NCI-H1417 treated with DMSO at 0.1 percent for 48 hours (cell line): ENCODE measurements at places on chromosomes 13 and 19.

DNA sequence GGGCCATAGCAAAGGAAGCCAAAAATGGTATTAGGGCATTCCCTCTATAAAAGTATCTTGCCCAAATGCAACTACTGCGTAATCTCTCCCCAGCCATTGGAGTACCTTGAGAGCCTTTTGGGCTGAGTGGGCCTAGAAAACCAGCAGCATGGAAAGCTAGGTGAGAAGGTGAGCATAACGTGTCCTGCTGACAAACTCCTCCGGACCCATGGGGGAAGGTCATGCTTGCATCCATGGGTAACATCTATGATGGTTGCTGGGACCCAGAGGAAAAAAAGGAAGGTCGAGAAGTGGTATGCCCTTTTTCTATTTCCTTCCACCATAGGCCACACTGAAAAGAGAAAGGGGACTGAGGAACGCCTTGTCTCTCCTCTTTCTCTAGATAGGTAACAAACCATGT, 57.4 kb downstream of the ZNF728 start:
- no peak for DNase-seq

DNA sequence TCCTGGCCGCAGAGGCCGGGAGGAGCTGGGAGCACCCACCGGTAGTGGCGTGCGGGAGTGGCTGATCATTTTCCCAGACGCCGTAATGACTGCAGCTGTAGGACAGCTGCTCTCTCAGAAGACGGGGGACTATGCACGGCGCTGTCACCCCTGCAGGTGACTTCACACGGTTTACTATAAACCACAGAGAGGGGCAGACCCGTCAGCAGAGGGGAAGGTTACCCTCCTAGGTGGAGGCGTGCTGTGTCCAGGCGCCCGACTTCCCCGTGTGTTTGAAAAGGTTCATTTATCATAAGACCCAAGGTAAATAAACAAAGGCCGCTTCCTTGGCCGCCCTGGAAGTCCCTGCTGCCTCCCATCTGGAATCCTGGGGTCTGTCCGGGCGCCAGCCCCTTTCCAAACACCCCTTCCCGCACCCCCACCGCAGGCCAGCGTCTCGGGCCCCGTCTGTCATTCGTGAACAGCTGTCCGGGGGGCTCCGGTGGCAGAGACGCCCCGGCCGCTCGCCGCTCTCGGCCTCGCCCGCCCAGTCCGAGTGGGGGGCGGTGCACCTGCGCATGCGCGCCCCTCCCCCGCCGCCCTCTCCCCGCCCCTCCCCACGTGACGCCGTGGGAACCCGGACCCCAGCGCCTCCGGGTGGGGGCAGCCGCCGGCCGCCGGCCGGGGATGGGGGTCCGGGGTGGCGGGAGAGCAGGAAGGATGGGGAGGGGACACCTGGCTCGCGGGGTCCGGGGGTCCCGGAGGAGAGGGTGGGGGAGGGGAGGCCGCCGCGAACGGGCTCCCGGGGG, 915 bp downstream of the SHC2 start:
- DNase-seq, result peak; percentile 86

GRCh38 chr13:86882107-86882506, 789.1 kb upstream of the SLITRK5 start:
- no peak for DNase-seq

DNA sequence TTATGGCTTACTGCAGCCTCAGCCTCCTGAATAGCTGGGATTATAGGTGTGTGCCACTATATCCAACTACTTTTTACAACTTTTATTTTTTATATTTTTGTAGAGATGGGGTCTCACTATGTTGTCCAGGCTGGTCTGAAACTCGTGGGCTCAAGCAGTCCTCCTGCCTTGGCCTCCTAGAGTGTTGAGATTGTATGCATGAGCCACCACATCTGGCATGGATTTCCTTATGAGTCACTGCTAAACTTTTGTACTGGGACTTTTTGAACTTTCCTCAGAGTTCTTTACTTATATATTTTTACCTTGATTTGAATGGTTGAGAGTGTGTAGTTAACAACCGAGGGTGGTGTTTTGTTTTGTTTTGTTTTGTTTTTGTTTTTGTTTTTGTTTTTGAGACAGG, 33.4 kb downstream of the DNAJC3 start:
- DNase-seq, result no peak

DNA sequence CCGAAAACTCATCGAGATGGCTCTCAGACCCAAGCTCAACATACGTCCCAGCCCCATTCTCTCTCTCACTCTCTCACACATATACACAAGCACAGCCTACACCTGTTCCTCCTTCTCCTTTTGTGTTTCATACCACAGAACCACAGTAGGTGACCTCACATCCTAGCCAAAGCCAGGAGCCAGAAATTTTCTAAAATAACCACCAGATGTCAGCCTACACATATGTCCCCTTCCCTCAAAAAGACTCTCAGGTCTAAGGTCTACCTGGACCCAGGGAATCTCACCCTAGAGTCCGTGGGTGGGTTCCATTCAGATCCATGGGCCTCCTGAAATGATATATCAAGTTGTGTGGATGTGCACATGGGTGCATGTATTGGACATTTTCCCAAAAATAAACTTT, 104.2 kb upstream of the IPO5 start:
- no peak for DNase-seq

DNA sequence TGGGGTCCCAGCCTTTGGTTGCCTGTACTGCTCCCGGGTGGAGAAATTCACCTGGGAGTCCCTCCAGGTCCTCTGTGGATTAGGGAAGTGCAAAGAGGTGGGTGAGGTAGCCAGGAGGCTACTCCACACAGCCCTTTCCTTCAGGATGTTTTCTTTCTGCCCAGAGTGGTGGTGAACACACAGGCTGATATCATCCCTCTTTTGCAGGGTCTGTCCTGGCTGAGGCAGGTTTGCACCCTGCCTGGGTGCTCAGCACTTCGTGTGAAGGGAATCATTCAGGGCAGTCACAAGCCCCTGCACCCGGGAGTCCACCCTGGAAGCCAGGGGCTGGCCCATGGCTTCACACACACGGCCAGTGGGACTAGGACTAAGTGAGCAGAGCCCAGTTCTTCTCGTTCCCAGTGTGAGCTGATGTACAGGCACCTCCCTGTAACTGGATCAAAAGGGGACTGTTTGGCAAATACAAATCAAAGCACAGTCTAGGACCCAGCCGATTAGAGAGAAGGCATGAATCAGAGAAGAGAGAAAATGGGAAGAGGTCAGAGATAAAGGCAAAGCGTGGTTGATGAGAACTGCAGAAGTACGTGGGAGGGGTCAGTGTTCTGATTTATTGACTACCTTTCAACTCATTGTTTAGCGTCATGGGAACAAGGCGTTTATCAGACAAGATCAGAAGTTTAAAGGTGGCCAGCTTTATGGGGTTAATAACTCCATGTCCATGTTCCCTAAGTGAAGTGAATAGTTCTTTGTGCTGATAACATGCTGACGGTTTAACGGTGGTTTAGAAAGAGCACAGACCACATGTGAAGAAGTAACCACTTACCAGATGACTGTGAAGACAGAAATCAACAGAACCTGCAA, 30.4 kb upstream of the SPATA13 start:
- no peak for DNase-seq

- no peak for DNase-seq
These were observed 1.2 kb upstream of the LENG9 start for GRCh38 chr19:54464630-54465425.

GRCh38 chr13:29923554-29924481, 73.4 kb upstream of the UBL3 start:
- DNase-seq, result no peak
